ENCODE measurements at places on chromosomes 5 and 9.

- DNase-seq = no peak
Measured at GRCh38 chr5:22460189-22460588, 393.0 kb downstream of the CDH12 start.

DNA sequence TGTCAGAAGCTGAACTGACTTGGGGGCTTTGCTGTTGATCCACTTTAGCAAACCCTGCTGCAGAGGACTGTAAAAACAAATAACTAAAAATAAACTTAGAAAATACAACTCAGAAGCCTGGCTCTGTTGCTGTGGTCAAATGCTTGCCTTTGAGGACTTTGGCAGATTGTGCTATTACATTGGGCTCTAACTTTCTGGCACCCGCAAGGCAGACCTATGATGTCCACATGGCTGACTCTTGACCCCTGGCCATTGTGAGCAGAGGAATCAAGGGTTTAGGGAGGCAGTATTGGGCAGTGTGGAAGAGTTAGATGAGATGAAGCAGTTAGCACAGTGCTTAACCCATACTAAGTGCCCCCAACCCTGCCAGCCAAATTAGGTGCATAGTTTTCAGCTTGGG is 34.0 kb downstream of the OTULIN start:
- DNase-seq = no peak

- DNase-seq = no peak
Measured at GRCh38 chr9:124792257-124793014, 15.5 kb downstream of the OLFML2A start.

DNA sequence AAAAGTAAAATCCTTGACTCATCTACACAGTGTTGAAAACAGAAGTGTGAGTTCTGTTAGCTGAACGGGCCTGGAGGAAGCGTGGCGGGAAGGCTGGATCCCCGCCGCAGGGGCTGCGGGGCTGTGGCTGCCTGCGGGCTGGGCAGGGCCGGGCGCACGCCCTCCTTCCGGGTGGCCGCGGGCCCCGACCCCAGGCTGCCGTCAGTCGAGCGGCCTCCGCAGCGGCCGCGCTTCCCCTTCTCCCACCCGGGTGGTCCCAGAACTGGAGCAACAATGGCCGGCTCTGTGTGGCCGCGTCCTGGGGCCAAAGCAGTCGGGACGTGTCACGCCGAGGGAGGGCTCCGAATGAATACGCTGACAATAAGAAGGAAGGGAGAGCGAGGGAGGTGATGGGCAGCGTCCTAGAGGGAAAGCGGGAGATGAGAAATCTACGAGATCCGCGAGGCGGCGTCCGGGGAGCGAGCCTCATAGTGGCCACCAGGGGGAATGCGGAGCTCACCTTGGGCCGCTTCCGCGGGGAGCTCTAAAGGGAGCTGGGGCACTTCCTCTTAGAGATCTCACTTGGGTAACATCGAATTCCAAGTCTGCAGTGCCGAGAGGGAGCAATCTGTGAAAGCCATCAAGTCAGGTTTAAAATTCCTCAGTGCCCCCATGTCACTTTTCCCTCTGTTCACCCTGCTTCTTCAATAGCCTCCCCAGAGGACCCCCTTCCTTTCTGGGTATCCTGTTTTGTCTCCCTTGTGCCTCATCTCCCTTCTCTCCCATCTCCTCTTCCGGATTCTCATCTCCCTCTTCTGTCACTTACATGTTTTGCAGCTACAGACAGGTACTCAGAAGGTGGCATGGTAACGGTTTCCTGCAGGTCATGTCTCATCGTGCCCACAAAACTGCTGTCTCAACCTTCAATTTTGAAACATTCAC is 83.9 kb downstream of the SLC1A3 start:
- peak; percentile 37 for DNase-seq

DNA sequence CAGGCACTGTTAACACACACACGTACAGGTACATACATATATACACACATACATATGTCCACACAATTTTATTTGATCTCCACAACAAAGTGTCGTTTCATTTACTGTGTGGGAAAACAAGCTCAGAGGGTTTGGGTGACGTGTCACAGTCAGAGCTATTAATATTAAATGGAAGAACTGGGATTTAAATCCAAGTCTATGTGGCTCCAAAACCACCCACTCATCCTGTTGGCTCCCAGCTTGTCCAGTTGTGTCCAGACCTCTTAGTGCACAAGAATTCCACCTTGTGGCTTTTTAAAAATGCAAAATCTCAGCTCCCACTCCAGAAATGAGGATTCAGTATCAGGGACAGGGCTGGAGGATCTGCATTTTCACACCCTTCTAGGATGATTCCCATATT is 52.3 kb upstream of the PTPDC1 start:
- DNase-seq = no peak

- DNase-seq = no peak
Measured at GRCh38 chr5:136636001-136636400, 270.7 kb upstream of the TRPC7 start.

DNA sequence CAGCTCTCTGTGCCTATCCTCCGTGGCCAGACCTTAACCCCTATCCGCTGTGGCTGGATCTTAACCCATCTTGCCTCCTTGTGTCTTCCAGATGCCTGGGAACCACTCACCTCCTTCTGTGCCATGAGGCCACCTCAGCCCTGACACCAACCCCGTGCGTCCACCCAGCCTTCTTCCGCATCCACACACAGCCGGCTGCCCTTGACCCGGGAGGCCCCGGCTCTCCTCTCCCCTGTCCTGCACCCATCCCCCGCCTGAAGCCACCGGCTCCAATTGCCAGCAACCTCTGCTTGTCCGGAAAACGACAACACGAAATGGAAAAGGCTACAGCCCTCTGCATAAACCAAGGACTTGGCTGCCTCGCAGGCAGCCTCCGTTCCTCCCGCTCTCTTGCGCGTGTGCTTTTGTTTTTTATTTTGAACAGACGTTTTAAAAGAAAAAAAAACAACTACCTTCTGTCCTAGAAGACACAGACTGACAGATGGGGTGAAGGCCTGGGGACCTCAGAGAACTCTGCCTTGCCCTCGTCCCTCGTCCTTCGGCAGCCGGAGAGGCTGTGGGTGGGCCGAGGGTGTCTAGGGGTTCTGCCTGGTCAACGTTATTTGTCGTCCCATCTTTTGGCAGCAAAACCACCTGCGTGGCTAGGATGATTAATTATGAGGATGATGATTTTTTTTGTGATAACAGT is 32.5 kb upstream of the HMCN2 start:
- DNase-seq = no peak

GRCh38 chr5:167361795-167362194 is 929.6 kb upstream of the WWC1 start:
- no peak for DNase-seq

GRCh38 chr5:77030097-77031071 is at the start of gene AGGF1:
Gene AGGF1, plus strand, starts transcription at chr5:77030404. Its CDS starts 363 bp downstream, at chr5:77030767.
- DNase-seq = peak; percentile 80

DNA sequence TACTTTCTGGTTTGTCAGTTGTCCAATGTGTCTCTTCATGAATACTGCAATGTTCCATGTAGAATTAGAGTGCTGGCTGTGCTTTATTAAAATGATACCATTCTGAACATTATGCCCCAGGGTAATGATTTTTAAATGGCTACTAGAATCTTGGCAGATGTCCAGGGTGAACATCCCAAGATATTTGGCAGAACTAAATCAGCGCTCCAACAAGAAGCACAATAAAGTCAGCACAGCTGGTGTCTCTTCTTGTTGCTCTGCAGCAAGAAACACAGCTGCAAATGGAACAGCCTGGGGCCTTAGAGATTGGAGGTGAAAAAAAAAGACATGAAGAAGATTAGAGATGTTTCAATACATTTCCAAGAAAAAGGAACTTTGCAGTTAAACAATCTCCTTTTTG is 248.3 kb downstream of the CDH18 start:
- DNase-seq = no peak

DNA sequence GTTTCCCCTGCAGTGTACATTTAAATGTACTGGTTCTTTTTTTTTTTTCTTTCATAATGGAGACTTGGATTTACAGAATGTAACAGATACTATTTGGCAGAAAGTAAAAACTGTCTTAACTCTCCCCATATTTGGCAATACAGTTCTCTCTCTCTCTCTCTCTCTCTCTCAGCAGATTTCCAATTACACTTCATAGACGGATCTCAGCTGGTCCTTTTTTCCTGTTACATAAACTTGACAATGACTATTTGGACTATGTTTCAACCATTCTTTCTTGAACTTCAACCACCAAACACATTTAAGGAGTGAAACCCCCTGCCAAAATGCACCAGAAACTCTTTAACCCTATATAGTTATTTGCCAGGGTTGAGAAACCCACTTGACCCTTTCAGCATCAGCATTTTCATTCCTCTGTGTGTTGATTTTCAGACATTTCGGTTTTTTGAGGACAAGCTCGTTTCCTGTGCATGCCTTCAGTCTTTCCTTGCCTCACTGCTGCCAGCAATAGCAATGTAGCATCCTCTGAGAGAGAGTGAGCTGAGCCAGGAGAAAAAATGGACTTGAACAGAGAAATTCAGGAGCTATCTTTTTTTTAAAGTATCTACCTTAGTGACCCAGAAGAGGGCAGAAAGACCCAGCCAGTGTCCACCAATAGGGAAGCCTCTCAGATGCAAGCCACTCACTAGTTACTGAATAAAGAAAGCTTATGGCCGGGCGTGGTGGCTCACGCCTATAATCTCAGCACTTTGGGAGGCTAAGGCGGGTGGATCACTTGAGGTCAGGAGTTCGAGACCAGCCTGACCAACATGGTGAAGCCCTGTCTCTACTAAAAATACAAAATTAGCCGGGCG is 26.0 kb upstream of the GNA14 start:
- DNase-seq = no peak

GRCh38 chr9:112555844-112556482 is 69.3 kb downstream of the KIAA1958 start:
- no peak for DNase-seq

DNA sequence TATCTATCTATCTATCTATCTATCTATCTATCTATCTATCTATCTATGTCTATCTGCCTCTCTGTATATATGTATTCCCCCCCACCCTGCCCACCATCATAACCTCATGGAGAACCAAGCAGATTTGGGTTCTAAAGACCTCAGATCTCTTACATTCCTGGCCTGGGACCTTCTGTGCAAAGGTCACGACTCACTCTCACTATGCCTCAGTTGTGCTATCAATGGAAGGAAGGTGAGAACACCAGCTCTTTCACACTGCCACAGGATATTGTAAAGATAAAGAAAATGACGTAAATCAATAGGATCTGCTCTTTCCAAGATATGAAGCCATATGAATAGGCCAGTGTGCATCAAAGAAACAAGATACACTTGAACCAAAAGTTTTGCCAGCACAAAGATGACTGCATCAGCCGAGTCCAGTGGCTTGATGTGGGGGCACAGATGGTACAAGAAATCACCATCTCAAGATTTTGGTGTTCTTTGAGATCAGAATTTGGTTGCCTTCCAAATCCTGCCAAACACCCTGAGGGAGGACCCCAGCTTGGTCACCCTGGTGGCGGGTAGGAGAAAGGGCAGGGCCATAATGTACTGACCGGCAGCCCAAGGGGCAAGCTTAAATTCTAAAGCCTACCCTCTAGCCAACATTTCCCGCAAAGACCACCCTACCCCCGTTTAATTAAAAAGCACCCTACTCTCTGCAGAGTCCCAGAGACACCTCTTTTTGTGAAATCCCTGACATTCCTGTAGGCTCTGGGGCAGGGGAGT is 8.4 kb upstream of the FGF1 start:
- no peak for DNase-seq

- no peak for DNase-seq
Measured at GRCh38 chr5:14231156-14231555, 88.0 kb downstream of the TRIO start.

GRCh38 chr9:7653262-7653661 is 146.3 kb downstream of the DMAC1 start:
- no peak for DNase-seq

GRCh38 chr5:128649192-128649591 is 111.1 kb upstream of the FBN2 start:
- no peak for DNase-seq

- no peak for DNase-seq
Measured at GRCh38 chr5:77028631-77029375, 1.4 kb upstream of the AGGF1 start.

DNA sequence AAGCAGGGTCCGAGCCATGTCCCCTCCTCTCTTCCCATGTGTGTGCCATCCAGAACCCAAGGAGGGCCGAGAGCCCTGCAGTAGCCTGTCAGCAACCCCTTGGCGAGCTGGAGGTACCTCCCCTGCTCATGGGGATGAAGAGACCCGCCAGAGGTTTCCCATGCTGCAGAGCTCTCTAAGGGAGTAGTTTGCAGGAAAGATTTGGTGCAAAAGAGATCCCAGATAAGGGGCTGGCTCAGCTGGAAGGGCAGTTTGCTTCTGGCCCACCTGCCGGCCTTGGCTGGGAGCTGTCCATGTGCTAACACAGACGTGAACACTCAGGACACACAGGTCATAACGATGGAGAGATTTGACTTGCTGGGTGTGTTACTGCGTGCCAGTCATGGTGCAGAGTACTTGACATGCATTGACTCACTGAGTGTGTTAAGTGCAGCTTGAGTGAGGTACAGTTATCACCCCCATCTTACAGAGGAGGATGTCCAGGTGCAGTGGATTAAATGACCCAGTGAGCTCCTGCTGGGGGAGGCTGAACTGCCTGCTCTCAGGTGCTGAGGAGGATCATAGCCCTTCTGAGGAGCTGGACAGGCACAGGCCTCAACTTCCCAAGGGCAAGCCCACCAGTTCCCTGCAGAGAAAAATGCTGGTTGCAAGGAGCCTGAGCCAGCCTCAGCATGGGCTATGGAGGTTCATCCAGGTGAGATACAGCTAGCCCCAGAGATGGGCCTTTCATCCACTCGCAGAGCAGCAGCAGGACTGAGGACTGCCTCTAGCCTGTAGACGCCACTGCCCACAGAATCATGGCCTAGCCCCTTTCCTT is 6.3 kb upstream of the SLC25A48 start:
- DNase-seq = no peak

DNA sequence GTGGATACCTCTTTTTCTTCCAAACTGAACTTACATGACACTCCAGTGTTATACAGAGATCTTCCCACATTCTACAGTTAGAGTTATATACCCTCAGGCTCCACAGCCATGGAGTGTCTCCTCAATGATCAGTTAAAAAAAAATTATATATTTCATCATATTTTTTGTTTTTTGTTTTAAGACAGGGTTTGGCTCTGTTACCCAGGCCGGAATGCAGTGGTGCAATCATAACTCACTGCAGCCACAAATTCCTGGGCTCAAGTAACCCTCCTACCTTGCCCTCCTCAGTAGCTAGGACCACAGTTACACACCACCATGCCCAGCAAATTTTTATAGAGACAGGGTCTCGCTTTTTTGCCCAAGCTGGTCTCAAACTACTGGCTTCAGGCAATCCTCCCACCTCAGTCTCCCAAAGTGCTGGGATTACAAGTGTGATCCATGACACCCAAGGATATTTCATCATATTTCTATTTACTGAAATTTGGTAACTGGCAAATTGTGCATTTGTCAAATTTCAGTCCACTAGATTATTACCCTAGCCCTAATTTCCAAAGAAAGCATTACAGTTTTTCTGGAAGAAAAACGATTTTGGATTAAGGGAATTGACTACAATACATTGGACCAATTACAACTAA is 18.1 kb upstream of the SCAI start:
- DNase-seq = no peak

- DNase-seq = no peak
Measured at GRCh38 chr5:138875946-138876345, 811 bp upstream of the LRRTM2 start.
